ENCODE measurements at places on chromosomes 6 and 20.

DNA sequence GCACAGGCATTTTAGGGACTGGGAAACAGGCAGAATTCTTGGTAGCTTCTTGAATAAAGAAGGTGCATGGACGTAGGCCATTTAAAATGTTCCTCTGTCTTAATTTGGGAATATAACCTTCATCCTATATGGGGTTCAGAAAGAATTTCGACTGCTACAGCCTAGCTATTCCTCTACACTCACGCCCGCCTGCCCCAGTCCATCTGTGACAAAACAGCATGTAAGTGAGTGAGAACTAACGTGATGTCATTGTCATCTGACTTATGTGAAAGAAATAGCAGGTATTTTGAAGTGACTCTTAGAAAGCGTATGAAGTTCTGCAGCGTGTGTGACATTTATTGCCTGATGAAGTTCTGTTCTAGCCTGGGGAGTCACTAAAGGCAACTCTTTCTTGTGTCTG lies 52.2 kb upstream of the SLC22A1 start:
- no peak for DNase-seq

DNA sequence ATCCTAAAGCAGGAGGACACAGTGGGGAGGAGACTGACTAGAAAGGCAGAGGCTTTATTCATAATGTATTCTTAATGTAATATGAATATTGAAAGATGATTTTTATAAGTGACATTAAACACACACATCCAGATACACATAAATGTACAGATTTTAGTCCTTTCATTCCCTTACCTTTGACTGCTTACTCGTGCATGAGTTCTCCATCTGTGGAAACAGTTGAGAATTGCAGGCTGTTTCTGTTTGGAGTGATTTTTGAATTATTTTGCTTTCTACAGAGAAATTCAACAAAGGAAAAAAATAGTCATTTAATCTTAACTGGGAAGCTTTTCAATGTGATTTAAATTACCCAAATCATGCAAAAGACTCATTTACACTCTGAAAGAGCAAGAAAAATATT lies 136.5 kb downstream of the RIMS1 start:
- no peak for DNase-seq

DNA sequence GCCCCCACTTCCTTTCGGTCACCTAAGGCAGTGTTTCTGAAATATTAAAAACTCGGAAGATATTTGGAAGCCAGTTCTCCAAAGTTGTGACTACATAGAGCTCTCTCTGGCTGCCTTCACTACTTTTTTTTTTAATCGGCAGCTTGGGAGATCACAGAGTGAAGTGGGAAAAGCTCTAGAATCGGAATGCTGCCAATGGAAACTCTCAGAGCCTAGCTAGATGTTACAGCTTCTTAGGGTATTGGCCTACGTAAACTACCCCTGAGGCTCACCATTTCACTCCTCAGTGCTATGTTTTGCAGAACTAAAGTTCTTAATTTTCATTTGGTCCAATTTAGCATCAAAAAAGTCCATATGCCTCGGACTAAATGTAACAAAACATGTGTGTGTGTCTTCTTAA lies 14.5 kb downstream of the SERPINB1 start:
- no peak for DNase-seq

- no peak for DNase-seq
Observed at GRCh38 chr6:52820198-52820597, 16.6 kb upstream of the GSTA1 start.

- no peak for DNase-seq
Observed at GRCh38 chr6:141483598-141484061, 649.1 kb upstream of the GJE1 start.

- DNase-seq, result no peak
Observed at GRCh38 chr6:114997813-114998292, 655.0 kb upstream of the HS3ST5 start.

GRCh38 chr6:21026576-21027273 lies 492.5 kb downstream of the CDKAL1 start:
- no peak for DNase-seq

DNA sequence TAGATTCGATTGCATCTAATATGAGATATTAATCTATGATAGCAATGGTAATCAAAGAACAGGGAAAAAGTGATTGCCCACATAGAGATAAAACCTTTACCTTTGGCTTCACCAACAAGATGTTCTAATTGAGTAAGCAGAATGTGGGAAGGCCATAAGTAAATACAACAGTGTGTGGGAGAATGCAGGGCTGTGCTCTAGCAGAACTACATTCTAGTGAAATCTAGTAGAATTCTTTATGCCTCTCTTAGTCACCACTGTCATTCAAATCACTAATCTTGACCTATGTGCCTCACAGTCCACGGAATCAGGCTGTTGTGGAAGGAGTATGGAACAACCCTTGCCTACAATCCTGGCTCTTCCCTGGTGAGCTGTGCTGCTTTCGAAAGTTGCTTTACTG lies 30.4 kb upstream of the MCM9 start:
- no peak for DNase-seq

DNA sequence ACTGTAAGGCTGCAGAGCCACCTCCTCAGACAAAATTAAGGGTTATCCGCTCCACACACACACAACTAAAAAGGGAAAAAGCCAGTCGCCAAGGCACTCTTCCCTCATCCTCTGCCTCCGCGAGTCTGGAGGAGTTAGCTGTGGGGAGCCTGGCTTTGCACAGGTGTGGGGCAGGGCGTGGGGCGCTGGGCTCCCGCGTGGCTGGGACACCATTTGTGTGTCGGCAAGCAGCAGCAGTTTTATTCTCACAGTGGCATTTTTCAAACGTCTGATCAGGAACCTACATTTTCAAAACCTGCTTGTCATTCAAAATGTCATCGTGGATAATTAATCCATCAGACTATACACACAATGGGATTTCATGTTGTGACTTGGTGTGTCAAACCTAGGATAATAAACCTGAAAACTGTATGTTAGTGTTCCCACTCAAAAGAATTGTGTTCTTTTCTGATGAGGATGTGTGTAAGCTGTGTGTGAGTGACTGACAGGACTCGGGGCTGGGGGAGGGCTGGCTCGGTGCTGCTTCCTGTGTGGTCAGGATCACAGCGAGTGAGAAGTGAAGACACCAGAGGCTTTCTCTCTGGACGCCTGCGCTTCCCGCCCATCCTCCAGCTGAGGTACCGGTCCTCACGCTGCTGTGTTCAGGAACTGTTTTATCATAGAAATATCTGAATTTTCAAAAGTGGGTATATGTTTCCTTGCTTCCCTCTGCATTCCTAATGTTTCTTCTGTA lies 83.1 kb downstream of the IRF4 start:
- no peak for DNase-seq

DNA sequence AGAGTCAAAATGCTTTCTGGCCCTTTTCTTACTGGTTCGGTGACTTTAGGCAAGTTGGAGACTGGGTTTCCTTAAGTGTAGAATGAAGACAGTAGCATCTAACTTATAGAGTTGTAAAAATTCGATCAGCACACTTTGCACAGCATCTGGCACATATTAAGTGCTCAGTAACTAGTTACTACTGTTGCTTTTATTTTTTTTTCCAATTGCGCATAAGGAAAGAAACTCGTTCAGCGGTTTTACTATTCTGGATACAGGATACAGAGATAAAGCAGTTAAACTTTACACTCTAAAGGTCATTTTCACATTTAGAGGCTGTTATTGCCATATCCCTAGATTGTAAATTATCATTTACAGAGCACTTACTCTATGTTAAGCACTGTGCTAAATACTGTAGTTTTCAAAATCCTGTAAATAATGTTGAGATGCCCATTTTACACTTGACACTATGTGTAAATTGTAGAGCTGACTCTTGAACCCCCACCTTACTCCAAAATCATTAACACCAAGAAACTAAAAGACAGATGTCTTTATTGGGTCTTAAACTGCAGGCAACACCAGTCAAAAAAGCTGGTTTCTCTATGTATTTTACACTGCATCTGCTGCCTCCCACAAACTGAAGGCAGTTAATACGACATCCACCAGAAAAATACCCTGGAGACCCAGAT lies 886 bp downstream of the ROMO1 start:
- DNase-seq, result no peak

GRCh38 chr6:89066940-89067646 lies 13.5 kb upstream of the PNRC1 start:
- no peak for DNase-seq

DNA sequence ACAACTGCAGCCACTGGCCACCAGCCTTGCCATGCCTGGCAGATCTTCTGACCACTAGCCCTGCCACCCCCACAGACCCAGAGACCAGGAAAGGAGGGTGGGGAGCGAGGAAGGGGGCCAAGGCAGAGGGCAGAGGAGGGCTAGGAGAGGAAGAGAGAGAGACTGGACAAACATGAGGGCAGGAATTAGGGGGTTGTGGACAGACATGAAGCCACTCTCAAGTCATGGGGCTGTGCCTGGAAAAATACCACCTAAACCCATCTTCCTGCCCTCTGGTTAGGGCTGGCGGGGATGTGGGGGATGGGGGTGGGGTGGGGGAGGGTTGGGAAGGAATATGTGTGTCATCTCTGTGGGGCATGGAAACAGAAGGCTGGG lies 1.4 kb upstream of the SLC29A1 start:
- no peak for DNase-seq

- peak; percentile 95 for DNase-seq
Observed at GRCh38 chr6:41733707-41734665, 1.4 kb downstream of the TFEB start.

DNA sequence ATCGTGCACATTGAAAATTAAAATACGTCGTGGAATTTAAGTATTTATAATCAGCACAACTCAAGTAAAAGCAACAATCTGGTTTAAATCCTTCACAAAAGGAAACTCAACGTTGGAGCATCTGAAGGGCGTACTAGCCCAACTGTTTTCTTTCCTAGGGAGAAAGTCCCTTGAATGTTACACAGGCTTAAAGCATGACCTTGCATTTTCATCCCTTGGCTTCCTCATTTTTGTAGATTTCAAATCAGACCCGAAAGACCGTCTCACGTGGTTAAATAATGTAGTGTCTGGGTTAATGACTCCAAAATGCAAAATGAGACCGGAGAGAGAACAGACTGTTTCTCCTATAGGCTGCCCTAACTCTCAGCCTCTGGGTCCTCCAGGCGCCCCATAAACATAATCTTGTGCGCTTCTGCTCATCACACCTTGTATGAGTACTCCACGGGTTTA lies 249.2 kb upstream of the RREB1 start:
- DNase-seq, result no peak

DNA sequence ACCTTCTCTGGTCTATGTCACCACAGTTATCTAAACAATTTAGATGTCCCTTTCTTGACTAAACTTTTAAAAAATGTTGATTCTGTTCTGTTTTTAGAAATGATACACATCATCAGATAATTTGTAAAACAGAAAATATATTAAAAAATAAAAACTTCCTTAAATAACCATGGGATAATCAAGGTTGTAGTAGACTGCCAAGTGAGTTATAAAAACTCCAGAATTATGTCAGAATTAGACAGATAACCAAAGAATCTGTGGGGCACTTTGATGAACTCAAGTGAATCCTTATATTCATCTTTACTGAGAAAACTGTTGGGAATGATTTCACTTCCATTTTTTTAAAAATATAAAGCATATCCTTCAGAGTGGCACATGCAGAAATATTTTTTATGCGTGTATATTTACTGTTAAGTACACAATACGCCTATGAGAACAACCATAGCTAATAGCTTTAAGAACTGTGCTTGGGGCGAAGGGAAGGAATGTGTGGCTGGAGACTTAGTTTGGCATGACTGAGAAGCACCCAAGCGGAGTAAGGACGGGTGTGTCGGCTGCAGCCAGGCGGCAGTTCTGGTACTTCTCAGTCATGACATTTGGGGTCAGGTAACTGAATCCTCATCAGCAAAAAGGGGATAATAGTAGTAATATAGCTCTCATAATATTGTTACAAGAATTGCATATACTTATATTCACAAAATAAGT lies 604.7 kb upstream of the CITED2 start:
- no peak for DNase-seq

GRCh38 chr20:40638414-40638813 lies 50.6 kb downstream of the MAFB start:
- no peak for DNase-seq

DNA sequence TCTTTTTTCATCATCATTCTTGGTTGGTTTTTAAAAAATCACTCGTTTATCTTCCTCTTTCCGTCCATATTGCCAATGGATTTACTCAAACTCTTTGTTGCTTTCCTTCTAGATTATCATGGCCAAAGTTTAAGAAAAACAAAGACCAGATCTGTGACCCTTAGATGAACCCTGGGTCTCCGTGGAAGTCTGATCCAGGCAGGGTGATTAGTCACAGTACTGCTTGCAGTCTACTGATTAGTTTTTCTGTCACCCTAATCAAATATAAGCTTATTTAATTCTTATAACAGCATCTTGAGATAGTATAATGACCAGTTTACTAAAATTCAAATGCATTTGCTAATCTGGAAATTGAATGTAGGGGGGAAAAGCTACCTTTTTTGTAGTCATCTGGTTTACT lies 6.0 kb upstream of the SMIM28 start:
- DNase-seq, result no peak
